ENCODE measurements at places on chromosomes 2 and 18.

- no peak for DNase-seq
Observed at GRCh38 chr2:241491549-241492173, 16.7 kb downstream of the STK25 start.

DNA sequence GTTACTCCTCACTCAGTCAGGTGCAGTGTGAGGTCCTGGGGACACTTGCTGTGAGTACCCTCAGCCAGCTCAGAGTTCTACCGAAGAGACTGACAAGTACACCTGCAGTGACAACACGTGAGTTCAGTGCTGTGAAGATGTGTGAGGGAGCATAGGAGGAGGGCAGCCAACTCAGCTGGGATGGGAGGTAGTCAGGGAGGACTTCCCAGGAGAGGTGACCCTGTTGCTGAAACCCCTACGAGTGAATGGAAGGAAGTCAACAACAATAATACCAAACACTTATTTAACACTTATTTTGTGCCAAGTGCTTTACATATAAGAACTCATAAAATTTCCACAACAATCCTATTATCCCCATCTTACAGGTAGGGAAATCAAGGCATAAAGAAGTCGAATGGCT lies 10.2 kb downstream of the TMEM177 start:
- no peak for DNase-seq

- DNase-seq = no peak
Observed at GRCh38 chr18:7677424-7677823, 110.3 kb downstream of the PTPRM start.

DNA sequence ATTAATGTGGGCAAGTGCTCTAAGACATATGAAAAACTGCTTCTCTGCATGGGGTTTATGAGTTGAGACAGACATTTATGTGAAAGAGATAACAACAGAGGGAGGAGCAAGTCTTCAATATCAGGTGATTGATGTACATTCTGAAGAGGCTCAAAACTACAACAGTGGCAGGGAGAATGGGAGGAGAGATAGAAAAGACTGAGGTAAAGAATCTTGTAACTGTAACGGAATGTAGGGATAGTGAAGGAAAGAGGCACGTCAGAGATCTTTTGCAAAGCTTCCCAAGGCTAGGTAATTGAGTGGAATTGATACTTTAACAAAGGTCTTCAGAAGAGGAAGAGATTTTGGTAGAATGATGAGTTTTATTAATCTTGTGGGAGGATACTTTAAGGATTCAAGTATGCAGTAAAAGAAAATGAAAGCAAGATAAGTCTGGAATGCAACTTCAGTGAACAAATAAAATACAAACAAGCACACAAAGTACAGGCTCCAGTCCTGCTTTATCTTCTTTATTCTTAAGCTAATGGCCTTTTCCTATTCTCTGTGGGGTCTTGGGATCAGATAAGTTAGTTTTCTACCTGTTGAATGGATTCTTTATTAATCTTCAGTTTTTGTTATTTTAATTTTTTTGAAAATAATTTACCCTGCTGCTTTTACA lies 15.0 kb downstream of the SMAD4 start:
- DNase-seq = no peak

DNA sequence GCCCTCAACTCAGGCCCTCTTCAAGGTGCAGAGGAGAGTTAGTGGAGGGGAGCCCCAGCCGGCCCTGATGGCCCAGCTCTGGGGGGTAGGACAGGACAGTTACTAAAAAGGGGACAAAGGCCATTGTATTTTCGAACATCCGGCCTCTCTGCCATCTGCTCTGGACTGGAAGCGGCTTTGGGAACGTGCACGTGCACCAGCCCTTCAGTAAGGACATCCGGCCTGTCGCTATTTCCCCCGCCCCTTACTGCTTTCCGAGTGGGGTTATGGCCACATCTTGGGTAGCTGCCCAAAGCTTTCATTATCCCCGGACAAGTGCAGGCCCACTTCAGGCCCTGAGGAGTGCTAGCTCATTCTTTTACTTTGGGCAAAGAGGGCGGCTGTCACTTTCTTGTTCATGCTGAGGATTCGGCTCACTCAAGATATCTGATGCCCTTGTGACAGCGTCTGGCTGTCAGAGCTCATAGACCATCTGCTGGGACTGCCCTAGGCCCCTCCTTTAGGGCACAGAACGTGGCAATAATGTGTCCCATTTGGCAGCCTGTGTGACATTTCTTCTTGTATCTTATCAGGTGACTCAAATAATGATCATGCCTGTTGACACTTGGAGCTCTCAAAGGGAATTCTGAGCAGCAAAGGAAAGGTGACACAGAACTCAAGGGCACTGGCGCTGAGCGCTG lies 17.5 kb downstream of the SLC4A3 start:
- no peak for DNase-seq

- no peak for DNase-seq
Observed at GRCh38 chr2:221480163-221480562, 91.9 kb downstream of the EPHA4 start.

DNA sequence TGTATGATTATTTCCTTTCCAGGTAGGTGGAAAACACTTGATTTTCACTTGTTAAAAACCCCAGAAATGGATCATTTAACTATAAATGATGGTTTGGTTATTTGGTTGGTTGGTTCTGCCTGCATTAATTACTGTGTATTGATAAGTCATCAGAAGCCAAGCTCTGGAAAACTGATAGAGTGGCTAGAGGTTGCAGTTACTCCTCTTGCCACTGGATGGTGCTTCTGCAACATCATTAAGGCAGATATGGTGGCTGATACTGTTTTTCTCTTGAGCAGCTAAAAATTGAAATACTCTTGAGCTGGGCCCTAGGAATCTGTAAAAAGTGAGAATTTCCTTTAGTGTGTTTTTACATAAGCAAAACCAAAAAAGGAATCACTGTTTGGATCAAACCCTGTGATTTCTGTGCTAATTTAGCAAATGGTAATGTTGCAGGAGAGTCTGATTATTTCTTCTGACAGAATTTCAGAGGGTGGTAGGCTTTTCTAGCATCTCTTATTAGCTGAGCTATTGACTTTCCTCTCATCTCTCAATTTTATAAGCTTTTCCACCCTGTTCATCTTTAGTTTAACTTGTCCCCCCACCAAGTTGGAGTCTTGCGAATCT lies 54.3 kb downstream of the RAB10 start:
- peak; percentile 12 for DNase-seq

DNA sequence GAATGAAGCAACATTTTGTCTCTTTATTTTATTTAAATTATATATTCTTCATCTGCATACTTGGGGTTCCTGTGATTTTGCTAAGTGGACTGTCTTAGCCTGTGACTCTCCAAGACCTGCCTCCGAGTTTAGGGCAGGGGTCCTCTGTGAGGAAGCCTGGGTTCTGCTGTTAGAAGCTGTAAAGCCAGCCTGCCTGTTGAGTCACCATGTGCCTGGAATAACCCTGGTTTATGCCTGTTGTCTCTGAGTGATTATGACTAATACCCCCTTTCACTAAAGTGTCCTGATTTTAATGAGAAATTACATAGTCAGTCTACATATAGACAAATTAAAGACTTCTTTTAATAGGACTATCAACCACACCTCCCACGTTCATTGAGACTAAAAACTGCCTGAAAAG lies 369.1 kb downstream of the ZNF521 start:
- no peak for DNase-seq

DNA sequence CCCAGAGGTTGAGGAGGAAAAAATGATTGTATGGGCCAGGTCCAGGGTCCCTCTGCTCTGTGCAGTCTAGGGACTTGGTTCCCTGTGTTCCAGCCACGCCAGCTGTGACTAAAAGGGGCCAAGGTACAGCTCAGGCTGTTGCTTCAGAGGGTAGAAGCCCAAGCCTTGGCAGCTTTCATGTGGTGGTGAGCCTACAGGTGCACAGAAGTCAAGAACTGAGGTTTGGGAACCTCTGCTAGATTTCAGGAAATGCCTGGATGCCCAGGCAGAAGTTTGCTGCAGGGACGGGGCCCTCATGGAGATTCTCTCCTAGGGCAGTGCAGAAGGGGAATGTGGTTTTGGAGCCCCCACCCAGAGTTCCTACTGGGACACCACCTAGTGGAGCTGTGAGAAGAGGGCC lies 10.6 kb upstream of the MBP start:
- DNase-seq = no peak

All from fibroblast of gingiva (primary cell).